ENCODE measurements at places on chromosomes 6 and 20.

DNA sequence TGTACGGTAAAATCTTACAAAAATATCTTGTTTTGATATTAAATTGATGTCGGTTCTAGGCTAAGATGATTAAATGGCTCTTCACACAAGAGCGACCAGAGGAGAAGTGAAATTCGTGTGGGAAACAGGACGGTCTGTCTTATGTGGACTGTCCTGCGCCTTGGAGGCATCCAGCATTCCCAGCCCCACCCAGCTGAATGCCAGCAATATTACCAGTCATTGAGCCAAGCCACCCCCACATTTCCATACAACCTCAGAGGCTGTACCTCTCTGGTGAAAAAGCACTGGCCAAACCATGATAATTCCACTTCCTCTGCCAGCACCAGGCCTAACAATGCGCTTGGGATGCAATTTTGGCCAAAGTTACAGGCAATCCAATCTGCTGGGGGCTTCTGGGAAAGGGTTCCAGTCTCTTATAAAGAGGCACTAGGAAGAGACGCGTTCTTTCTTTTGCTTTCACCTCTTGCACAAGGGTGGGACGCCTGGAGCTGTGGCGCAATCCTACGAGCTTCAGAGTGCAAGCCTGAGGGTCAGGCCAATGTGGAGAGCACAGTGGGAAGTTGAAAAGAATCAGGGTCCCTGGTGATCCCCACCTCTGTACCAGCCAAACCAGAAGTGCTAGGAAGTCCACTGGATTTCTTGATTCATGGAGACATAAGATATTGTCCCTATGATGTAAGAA, 213.1 kb downstream of the PREX1 start:
- no peak for DNase-seq

- no peak for DNase-seq
These were observed 2.9 kb upstream of the TRIM39 start for GRCh38 chr6:30323806-30324205.

- no peak for DNase-seq
These were observed 2.9 kb downstream of the TFAP2C start for GRCh38 chr20:56631990-56632327.

GRCh38 chr20:6269168-6269873, 146.5 kb upstream of the FERMT1 start:
- DNase-seq, result no peak

DNA sequence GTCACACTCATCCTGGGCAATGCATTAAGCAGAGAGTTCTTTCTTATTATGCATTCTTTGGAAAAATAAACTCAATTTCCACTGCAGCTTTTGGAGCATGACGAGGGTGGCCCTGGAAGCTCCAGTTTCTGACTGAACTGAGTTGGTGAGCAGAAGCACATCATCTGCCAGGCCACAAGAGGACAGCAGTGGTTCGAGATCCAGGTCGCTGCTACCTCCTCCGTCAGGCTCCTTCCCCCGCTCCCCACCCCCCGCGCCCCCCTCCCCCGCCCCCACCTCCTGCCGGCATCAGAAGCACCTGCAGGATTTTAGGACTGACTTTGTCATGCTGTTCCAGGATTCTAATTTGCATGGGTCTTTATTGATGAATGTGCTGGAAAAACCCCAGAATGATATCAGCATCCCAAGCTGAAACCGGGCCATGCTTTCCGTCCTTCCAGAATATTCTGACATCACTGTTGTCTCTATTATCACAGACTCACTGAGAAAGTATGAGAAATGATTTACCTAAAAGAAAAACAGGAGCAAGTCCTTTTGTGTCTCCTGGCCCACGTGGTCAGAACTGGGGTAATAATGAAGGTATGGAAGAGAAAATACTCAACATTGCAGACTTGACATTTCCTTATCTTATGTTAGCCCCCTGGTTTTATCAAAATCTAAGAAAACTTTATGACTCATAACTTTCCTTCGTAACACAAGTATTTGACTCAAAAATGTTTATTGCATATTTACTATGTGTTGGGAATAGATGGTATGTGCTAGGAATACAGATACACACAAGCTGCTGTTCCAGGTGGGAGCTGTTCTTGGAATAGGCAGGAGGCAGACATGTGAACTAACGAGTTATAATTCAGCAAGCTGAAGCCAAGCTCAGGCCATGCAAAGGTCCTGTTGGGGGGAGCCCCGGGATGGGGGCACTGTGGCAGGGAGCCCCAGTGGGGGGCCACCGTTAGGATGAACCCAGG, 220.2 kb upstream of the EXOC2 start:
- DNase-seq, result no peak

DNA sequence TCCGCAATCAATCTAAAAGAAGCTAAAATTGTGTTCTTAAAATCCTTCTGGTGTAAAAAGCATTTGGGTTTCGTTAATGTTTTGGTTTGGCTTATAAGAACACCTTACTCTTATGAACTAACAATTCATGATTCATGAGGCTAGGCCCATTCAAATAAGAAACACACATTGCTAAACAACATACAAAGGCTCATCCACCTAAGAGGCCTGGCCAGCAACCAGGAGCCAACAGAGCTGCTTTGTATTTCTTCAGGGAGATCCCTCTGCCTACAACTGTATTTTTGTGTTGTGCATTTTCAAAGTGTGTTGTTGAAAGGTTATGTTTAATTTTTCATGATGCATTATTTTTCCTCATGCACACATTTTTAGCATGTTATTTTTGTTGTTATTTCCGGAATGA, 98.6 kb downstream of the PTPRK start:
- no peak for DNase-seq

- DNase-seq, result no peak
These were observed 208.6 kb downstream of the ERMARD start for GRCh38 chr6:169960003-169960344.

- DNase-seq, result no peak
These were observed 54.3 kb downstream of the FAM229B start for GRCh38 chr6:112141707-112142106.

- no peak for DNase-seq
These were observed 8.9 kb downstream of the ITPR3 start for GRCh38 chr6:33630014-33630413.

DNA sequence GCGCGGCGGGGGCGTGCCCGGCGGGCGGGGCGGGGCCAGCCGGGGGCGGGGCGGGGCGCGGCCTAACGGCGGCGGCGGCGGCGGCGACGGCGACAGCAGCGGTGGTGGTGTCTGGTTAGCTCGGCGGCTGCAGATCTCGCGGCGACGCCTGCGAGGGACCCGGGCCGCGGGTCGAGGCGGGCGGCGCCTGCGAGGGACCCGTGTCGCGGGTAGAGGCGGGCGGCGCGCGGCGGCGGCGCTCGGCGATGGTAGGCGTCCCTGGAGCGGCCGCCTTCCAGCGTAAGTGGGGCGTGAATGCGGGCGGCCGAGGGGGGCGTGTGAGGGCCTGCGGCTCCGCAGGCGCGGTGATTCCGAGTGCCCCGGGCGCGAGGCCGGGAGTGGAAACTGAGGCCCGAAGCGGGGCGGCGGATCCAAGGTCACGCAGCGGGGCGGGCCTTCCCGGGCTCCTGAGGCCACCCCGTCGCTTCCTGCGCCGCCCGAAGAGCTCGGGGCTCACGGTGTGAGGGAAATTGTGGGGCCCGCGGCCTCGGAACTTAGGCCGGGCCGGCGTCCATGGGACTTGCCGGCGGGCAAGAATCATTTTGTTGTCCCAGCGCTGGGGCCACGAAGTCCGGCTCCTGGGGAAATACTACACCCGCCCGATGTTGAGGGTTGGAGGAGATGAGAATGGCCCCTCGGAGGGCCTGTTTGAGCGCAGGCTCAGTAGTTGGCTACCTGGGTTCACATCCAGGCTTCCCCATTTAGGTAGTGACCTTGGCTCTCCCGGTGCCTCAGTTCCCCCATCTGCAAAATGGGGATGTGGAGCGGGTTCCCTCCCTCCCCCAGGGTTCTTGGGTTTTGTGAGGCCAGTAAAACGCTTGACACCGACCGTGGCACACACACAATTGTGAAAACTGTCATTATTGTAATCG, at the start of gene CBFA2T2:
Gene CBFA2T2, plus strand, starts transcription at position 74 of the 911 bp plus-strand sequence. Its CDS starts 172 bp downstream, at position 246.
- DNase-seq, result peak; percentile 11

- no peak for DNase-seq
These were observed 97.3 kb downstream of the GPR6 start for GRCh38 chr6:110075406-110075805.

DNA sequence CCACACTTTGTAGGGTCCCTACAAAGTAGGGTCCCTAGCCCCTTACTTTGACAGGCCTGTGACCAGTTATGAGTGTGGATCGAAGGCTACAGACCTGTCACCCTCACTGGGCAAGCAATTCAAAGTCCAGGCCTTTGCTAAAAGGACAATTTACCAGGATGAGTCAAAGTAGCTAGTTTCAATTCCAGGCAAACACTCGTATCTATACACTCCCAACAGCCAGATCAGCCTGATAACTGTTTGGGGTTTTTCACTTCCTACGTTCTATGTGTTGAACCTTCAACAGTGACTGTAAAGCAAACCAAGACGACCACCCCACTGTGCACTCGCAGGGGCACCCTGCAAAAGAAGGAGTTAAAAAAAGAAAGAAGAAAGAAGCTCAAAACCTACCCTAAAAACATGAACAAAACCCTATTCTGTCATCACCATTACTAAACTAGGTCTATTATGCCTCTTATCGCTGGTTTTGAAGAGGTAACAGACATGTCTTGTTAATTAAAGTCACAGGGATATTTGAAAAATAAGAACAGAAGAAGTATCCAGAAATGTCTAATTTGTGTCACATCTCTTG, 3.2 kb downstream of the GFOD1 start:
- no peak for DNase-seq

GRCh38 chr6:48016020-48016755, 94.8 kb downstream of the PTCHD4 start:
- DNase-seq, result no peak

GRCh38 chr6:163460307-163460782, 45.8 kb downstream of the QKI start:
- DNase-seq, result no peak

DNA sequence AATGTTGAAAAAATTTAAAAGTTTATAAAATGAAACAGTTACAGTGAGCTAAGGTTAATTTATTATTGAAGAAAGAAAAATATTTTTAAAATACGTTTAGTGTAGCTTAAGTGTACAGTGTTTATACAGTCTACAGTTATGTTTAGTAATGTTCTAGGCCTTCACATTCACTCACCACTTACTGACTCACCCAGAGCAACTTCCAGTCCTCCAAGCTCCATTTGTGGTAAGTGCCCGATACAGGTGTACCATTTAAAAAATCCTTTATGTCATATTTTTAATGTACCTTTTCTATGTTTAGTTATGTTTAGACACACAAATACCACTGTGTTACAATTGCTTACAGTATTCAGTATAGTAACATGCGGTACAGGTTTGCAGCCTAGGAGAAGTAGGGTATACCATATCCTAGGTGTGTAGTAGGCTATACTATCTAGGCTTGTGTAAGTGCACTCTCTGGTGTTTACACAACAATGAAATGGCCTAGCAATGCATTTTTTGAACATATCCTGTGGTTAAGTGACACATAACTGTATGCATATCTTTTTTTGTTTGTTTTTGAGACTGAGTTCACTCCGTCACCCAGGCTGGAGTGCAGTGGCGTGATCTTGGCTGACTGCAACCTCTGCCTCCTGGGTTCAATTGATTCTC, 26.3 kb downstream of the FLRT3 start:
- no peak for DNase-seq

- no peak for DNase-seq
These were observed 122.3 kb downstream of the CEBPB start for GRCh38 chr20:50312682-50313521.

GRCh38 chr20:46122516-46123481, 4.7 kb downstream of the CD40 start:
- DNase-seq, result no peak

- no peak for DNase-seq
These were observed 940.2 kb upstream of the CITED2 start for GRCh38 chr6:140314682-140315081.

- DNase-seq, result no peak
These were observed 589.1 kb downstream of the EYS start for GRCh38 chr6:65117817-65118409.

GRCh38 chr6:16973545-16974386, 128.1 kb upstream of the STMND1 start:
- no peak for DNase-seq

GRCh38 chr6:138087593-138088325, 19.5 kb downstream of the PERP start:
- DNase-seq, result no peak

- DNase-seq, result no peak
These were observed 582.4 kb downstream of the PHF3 start for GRCh38 chr6:64217721-64218620.

GRCh38 chr20:61544910-61545889, 293.1 kb downstream of the CDH4 start:
- no peak for DNase-seq

DNA sequence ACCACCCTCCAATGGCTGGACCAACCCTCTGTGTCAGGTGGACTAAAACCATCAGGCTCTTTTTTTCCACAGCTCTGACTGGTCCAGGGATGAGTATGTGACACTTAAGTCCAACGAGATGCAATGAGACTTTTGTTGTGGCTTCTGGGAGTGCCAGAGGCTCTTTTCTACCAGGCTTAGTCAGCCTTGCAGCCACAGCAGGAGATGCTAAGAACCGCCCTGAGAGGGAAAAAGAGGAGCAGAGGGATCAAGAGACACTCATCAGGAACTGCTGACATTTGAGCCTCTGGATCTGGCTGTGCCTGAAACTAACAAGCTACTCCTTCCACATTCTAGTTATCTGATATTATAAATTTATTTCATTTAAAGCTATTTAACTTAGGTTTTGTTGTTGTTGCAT, 270.9 kb upstream of the SULF2 start:
- no peak for DNase-seq

GRCh38 chr6:41917528-41917927, 3.4 kb downstream of the MED20 start:
- DNase-seq, result no peak

- no peak for DNase-seq
These were observed 27.3 kb downstream of the IGF2R start for GRCh38 chr6:159996087-159996622.

GRCh38 chr20:24303393-24304170, 165.8 kb upstream of the SYNDIG1 start:
- DNase-seq, result no peak

- DNase-seq, result peak; percentile 32
These were observed at the start of gene UNC5CL for GRCh38 chr6:41039060-41039998. TSS of gene UNC5CL (minus strand) at chr6:41039221. CDS start at chr6:41035074, 4,147 bp downstream.

DNA sequence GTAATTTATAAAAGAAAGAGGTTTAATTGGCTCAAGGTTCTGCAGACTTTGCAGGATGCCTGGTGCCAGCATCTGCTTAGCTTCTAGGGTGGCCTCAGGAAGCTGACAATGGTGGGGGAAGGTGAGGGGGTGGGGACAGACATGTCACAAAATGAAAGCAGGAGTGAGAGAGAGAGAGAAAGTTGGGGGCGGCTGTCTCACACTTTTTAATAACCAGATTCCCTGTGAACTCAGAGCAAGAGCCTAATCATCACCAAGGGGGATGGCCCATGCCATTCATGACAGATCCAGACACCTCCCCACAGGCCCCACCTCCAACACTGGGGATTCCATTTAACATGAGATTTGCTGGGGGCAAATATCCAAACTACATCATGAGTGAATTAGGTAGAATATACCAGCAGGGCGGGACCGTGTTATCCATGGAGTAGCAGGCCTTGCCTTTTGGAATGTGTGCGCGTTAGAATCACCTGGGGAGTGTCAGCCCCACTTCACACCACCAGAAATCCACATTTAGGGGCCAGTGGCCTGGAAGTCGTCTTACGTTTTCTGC, 258.8 kb downstream of the CDH4 start:
- DNase-seq, result peak; percentile 12
